ENCODE measurements at places on chromosomes 4 and X.

DNA sequence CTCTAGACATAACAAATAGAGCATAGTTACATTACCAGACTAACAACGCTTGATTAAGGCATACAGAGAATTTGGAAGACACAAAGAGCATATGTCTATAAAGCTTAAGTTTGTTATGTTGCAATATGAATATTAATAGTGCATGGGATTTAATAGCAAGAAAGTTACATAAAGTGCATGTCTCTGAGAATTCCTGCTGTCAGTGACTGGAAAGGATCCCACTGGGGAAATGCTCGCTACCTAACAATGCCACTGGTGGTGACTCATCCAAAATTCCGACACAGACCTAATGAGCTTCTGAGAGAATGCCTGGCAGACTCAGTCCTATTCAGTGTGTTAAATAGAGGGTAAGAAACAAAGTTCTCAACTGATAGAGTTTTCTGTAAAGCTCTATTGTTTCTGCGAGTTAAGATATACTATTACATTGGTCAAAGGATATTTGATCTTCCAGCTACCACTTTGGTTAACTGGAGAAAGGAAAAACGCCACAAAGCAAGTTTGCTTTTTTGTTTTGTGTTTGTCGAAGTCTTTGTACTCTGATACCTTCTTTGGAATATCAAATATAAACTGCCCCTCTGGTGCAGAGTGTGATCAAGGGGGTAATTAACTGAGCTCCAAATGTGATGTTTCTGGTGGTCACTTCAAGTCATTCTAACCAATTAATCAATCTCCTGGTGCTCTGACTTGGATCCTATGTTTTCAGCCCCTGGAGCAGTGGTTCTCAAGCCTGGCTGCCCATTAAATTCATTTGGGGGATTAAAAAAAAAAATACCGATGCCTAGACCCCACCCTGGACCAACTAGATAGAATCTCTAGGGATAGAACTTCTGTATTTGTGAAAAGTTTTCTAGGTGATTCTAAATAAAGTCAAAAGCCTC, 107.9 kb downstream of the PALLD start:
- DNase-seq: peak; percentile 22

GRCh38 chr4:73684097-73684496, 56.3 kb upstream of the CXCL8 start:
- no peak for DNase-seq

GRCh38 chrX:104165894-104166734, at the start of gene FAM199X:
Gene FAM199X, plus strand, starts transcription at chrX:104166453. Its CDS starts 333 bp downstream, at chrX:104166786.
- DNase-seq: peak; percentile 85

DNA sequence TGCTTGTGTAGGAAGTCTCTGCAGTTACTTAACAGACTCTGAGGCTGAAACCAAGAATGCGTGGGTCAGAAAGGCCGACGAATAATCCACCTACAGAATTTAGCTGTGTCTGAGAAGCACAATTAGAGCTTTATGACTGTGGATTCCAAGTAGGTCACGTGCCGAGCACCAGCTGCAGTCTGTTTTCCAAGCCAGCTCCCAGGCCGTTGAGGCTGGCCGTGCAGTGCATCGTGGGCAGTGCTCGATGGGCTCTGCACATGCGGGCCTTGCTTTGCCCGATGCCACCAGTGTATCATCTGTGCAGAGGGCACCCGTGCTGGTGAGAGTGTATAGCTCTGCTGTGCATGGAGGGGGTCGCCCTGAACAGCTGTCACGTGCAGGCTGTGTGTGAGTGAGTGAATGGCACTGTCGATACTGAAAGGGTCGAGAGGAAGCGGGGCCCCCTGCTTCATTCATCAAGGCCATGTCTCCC, 67.5 kb upstream of the CLDN34 start:
- DNase-seq: no peak

DNA sequence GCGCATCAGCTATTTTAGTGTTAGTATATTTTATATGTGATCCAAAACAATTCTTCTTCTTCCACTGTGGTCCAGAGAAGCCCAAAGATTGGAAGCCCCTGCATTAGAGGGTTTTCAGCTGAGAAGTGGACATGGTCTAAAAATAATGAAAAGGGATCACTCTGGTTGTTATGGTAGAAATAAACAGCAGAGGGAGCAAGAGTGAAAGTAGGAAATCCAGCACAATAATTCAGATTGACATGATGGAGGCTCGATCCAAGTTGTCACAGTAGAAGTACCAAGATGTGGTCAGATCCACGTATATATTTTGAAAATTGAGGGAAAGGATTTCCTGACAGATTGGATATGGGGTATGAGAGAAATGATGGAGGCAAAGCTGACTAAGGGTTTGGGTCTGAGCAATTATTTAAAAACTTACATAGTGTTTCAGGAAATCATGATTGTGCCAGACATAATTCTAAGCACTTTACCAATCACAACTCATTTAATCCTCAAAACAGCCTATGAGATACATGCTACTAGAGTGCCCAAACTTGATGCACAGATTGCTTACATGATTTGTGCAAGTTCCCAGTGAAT, 17.0 kb upstream of the TMEM144 start:
- DNase-seq: peak; percentile 29

GRCh38 chrX:136028383-136028984, 43.2 kb downstream of the SLC9A6 start:
- peak; percentile 54 for DNase-seq

DNA sequence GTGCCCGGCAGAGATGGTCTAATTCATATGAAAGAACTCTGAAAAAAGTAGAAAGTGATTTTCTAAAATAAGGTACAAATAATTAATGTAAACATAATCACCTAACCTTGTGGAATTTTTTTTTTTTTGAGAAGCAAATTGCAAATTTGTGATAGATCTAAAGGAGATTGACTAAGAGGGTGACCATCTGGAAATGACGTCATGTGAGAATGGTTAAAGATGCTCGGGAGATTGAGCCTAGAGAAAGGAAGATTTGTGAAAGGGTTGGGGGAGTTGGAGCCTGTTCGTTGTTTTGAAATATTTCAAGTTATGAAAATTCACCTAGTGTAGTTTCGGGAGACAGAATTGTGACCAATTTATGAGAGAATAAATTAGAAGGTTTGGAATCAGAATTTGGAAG, 115.7 kb upstream of the ANK2 start:
- DNase-seq: no peak

Measured in SW480 (cell line).